ENCODE measurements at places on chromosomes 5 and 9. TPM values are rescaled to one million over a fixed set of nuclear protein-coding genes. Genes with fewer than 3 reads are reported as not detected.

CCDC112 gene
- 5.1 TPM for total RNA-seq

IFNA13 gene
- not detected for total RNA-seq

IRX2 gene
- 7.3 TPM for total RNA-seq

MLANA gene
- total RNA-seq, result not detected

SLC34A3 gene
- total RNA-seq, result not detected

TJP2 gene
- total RNA-seq, result 110 TPM

SLC36A1 gene
- 5.2 TPM for total RNA-seq

NEUROG1 gene
- total RNA-seq, result not detected

FUT7 gene
- total RNA-seq, result 0.11 TPM

TMEM215 gene
- total RNA-seq, result not detected

RELL2 gene
- total RNA-seq, result 0.78 TPM

DNA sequence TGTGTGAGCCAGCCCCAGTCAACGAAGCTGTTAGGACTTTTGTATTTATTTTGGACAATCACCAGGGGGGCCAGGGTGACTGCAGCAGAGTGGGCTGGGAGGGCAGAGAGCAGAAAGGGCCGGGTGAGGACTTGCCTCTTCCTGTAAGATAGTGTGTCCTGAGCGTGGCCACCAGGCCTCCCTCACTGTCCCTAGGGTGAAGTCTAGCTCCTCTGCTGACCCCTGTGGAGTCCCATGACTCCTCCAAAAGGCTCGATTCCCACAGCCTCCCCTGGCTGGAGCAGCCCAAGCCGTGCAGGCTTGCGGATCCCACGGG is 147.8 kb downstream of the RXRA start:
- peak; percentile 79 for DNase-seq

GRCh38 chr9:88464851-88465250 is 70.1 kb upstream of the NXNL2 start:
- DNase-seq, result no peak

- no peak for DNase-seq
These were observed 214.9 kb upstream of the TBCA start for GRCh38 chr5:77991084-77991483.

DNA sequence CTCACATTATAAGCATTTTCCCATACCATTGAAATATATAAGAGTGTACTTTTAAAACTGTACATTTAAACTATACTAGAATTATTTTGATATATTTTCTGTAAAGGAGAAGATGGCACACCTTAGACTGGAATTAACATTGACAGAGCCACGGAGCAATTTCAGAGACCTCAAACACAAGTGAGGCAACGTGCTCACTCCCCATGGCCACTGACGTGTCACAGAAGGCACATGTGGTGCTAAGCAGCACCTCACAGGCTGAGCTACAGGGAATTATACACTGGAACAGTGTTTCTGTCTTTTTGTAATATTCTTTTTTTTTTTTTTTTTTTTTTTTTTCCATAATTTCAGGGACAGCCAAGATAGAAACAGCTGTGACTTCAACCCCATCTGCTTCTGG is 66.5 kb downstream of the NUP214 start:
- DNase-seq, result no peak

DNA sequence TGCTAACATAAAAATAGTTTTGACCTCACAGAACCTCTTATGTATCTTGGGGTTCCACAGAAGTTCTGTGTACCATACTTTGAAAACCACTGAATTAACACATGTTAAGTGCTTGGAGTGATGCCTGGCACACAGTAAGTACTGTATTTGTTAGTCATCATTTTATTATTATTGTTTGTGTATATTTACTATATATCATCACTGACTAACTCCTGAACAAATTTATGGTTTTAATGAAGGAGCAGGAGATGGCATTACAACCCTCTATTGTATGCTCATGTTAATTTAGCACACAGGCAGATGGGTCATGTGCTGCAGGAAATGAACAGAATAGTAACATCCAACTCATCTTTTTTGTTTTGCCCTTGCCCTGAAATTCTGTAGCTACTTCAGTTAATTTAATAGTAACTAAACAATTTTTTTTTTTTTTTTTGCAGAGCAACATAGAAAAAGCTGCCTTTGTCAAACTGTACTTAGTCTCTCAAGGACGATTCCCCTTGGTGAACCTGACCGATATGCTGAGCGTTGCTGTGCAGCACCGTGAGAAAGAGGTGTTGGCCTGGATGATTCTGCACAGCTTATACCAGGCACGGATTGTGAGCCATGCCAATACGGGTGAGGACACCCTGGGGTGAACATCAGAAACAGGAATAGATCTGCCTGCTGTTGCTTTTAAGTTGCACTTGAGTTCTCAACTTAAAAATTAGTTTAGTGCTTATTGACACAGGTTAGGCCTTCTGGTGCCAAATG is 45.4 kb downstream of the HACD4 start:
- no peak for DNase-seq

DNA sequence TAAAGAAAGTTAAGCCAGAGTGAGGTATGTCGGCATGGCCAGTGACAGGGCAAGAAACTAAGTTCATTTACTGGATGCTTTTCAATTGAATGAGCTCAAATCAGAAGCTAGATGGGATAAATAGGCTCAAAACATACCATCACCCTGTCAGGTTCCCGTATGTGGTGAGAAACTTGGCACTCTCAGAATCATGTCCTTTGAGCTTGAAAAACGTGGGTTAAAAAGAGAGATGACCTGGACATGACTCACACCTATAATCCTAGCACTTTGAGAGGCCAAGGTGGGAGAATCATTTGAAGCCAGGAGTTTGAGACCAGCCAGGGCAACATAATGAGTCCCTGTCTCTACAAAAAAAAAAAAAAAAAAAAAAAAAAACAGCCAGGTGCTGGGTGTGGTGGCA is 121.7 kb upstream of the RGMB start:
- DNase-seq, result no peak

GRCh38 chr5:54357408-54358058 is 47.2 kb upstream of the ARL15 start:
- no peak for DNase-seq

DNA sequence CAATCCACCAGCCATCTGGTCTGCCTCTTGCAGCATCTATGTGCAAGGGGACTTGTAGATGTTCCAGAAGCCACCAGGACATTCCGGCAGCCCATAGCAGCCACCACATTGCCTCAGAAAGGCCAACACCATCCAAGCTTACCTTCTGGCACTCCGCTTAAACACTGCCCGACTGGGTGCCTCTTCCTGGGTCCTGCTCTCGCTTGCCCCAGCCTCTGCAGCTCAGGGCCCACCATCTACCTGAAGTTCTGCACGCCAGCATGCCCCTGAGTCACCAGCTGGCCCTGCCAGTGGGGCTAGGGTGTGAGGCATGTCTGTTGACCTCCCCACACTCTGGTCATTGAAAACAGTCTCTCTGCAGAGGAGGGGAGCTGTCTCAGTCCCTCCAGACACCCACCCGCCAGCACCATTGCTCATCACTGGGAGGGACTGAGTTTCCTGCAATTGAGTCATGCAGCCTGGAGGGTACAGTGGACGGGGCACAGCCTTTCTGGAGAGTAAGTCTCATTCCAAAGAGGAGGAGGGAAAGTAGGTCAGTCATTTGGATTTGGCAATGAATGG is 16.9 kb upstream of the COL5A1 start:
- DNase-seq, result no peak

- no peak for DNase-seq
These were observed 6.1 kb downstream of the IL13 start for GRCh38 chr5:132663771-132664695.

DNA sequence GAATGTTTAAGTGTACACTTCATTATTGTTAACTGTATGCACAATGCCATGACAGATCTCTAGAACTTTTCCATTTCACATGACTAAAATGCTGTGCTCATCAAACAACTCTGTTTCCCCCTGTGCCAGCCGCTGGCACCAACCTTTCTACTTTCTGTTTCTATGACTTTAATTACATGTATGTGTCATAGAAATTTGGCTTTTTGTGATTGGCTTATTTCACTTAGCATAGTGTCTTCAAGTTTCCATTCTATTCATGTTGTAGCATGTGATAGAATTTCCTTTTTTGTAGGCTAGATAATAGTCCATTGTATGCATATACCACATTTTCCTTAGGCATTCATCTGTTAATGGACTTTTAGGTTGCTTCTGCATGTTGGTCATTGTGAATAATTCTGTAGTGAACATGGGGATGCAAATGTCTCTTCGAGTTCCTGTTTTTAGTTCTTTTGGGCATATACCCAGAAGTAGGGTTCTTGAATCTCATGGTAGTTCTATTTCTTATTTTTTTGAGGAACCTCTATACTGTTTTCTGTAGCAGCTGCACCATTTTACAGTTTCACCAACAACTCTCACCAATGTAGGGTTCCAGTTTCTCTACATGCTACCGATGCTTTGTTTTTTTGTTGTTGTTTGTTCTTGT is 184.4 kb upstream of the DMRT1 start:
- DNase-seq, result no peak

DNA sequence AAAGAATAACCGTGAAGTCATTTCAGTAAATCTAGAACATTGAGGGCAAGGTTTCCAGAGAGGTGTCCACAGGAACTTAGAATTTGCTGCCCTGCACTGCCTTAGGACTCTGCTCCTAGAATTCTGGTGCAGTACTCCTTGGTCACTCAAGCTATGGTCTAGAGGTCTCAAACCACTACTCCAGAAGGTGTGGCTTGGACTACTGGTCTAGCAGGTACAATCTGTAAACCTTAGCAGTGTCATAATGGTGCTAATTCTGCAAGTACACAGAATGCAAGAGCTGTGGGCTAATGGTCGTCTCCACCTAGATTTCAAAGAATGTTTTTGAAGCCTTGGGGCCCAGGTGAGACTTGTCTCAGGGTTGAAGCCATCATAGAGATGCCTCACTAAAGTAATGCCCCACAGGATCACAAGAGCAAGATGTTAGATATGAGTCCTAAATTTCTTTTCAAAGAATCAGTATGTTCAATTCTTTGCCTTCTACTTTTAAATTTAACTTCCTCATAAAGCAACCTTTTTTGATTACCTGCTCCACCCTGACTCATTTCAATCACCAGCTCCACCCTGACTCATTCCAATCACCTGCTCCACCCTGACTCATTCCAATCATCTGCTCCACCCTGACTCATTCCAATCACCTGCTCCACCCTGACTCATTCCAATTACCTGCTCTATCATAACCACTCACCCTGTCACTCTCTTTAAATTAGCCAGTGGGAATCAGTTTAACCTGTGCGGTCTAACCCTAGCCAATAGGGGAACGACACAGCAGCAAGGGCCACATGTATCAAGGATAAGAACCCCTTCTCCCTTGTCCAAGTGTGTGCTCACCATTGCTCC is 1111.8 kb upstream of the ACO1 start:
- no peak for DNase-seq

DNA sequence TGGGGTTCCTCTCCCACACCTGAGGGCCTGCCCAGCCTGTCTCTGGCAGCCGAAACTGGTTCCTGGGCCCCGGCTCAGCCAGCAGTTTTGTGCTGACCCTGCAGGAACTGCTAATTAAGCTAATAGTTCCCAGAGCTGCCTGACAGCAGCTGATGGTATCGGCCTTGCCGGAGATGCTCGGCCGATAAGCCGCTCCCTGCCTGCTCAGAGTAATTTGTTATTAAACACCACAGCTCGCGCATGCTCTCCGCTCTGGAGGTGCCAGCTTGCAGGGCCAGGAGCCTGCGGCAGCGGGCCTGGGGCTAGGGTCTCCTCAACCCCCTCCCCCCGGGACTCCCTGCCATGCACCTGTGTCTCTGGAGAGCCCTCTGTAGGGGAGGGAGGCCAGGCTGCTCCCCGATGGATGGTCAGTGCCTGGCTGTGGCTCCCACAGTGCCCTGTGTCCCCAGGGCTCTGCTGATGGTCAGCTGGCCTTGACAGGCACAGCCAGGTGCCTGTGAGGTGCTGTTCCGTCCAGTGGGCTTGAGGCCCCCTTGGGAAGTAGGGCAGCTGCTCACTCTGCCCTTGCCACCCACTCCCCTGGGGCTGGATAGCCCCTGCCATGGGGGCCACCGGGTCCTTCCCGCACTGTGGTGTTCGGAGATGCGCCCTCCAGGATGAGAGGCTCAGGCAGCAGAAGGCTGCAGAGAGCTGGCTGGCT is 41.7 kb downstream of the RXRA start:
- DNase-seq, result no peak

DNA sequence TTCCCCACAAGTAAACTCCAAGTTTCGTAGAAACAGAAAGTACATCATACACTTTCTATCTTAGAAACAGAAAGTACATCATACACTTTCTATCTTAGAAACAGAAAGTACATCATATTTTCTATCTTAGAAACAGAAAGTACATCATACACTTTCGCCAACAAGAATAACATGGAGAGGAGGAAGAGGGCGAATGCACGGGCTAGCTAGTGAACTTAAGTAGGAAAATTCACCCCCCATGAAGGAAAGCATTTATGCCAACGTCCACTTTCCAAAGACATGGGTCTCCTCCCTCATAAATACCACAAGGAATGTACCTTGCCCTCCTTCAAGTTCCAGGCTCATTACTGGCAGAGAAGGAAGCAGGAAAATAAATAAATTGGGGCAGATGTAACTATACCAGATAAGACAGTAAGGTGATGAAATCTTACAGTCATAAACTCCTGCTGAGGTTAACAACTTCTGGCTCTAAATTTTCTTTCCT is 64.7 kb downstream of the FRMD3 start:
- no peak for DNase-seq

DNA sequence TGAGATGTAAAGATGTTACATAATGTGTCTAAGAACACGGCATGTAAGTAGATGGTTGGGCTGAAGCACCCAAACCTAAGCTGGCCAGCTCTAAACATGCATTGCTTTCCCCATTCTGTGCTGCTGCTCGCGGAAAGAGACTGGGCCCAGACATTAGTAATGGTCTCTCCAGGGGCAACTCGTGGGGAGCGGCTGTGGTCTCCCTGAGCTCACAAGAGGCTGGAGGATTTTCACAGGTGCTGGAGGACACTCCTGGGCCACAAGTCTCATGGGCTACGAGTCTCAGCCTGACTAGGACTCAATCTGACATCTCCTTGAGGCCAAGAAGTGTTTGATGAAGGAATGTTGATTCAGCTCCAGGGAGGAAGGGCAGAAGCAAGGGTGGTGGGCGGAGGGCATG is 92.7 kb upstream of the PTCH1 start:
- no peak for DNase-seq

GRCh38 chr5:142597546-142598337 is 88.1 kb downstream of the FGF1 start:
- DNase-seq, result no peak

DNA sequence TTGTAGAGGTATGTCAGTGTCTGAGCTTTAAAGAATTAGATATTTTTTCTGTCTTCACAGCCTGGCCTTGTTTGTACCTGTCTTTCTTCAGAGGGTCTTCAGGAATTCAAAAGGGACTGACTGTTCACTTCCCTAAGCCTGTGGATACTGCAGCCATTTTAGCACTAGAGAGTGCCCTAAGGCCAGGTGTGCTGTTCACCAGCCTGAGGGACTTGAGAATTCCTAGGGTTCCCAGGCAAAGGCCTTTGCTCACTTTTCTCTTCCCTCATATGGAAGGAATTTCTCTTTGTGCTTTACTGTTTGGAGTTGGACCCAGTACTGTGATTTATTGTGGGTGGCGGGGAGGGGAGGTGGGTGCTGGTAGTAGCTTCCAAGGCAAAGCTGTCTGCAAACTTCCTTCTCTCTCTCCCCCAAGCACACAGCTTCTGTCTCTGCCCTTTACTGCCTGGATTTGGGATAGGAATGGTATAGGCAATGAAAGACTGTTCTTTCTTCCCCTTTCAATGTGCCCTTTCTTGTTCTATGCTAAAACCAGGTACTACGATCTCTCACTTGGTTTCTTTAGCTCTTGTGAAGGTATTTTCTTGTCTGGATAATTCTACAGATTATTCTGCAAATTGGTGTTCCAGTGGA is 9.7 kb upstream of the LRRC70 start:
- no peak for DNase-seq

GRCh38 chr9:137506702-137507171 is 43.5 kb downstream of the PNPLA7 start:
- DNase-seq, result no peak

GRCh38 chr5:58683567-58683966 is 100.7 kb downstream of the RAB3C start:
- no peak for DNase-seq
